ENCODE measurements at places on chromosomes 3 and 15. TPM values are rescaled to one million over a fixed set of nuclear protein-coding genes. Genes with fewer than 3 reads are reported as not detected.

- DNase-seq: no peak
- peak overlapping the region; percentile 78 for H3K27ac ChIP-seq
- H3K4me1 ChIP-seq: peaks cover 9% of the 10 kb centered on the region
- H3K27me3 ChIP-seq: no peaks in the 10 kb centered on the region
Measured at GRCh38 chr15:70794596-70795310, 31.4 kb upstream of the UACA start.

Gene FSTL1
- total RNA-seq: 75.3 TPM

GRCh38 chr15:28998511-28998910 lies 112.7 kb downstream of the APBA2 start:
- H3K27ac ChIP-seq: no peak overlapping the region
- H3K4me1 ChIP-seq: no peaks in the 10 kb centered on the region
- H3K4me3 ChIP-seq: no peak overlapping the region
- DNase-seq: no peak
- H3K27me3 ChIP-seq: no peaks in the 10 kb centered on the region
- H3K36me3 ChIP-seq: no peaks in the 10 kb centered on the region

- H3K27ac ChIP-seq: peak overlapping the region; percentile 88
- peaks cover 60% of the 10 kb centered on the region for H3K4me1 ChIP-seq
- no peaks in the 10 kb centered on the region for H3K27me3 ChIP-seq
- H3K36me3 ChIP-seq: no peaks in the 10 kb centered on the region
Measured at GRCh38 chr15:58440922-58441321, 9.1 kb downstream of the LIPC start.

Gene CHSY1
- 31.3 TPM for total RNA-seq

DNA sequence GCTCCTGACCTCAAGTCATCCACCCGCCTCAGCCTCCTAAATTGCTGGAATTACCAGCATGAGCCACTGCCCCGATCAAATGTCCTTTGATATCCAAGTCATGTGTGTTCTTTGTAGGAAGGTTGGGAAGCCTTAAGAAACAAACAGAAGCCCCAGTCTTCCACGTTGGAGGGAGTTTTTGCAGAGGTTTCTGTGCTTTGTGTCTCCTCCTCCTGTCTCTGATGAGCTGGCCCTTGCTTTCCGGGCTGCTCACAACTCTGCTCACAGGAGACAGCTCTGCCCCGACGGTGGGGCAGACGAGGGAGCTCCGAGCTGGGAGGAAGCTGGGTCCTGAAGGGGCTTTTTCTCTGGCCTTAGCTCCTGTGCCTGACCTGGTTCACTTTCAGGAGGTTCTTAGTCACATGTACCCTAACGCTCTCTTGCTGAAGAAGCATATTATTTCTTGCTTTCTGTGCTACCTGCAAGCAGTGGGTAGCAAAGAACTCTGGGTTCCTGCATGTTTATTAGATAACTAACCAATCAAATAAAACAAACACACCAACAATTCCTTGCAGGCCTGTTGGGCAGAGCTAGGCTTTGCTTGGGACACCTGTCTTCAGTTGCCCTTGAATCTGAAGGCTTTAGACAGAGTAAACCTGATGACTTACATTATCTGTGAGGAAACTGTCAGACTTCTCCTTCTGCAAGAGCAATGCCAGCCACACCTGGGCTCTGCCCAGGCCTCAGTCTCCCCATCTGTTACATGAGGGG lies 52.6 kb upstream of the SMAD6 start:
- H3K27ac ChIP-seq: no peak overlapping the region
- H3K27me3 ChIP-seq: no peaks in the 10 kb centered on the region
- H3K4me1 ChIP-seq: peaks cover 26% of the 10 kb centered on the region

GRCh38 chr3:100128565-100128964 lies 14.3 kb upstream of the FILIP1L start:
- no peak overlapping the region for H3K4me3 ChIP-seq
- H3K27me3 ChIP-seq: no peaks in the 10 kb centered on the region
- H3K4me1 ChIP-seq: no peaks in the 10 kb centered on the region
- H3K27ac ChIP-seq: no peak overlapping the region

Gene PLSCR4
- 37.3 TPM for total RNA-seq

- no peak overlapping the region for H3K4me3 ChIP-seq
- no peaks in the 10 kb centered on the region for H3K36me3 ChIP-seq
- no peaks in the 10 kb centered on the region for H3K27me3 ChIP-seq
- H3K4me1 ChIP-seq: no peaks in the 10 kb centered on the region
- no peak overlapping the region for H3K27ac ChIP-seq
Measured at GRCh38 chr3:83461411-83461810, 1497.4 kb upstream of the CADM2 start.

- no peak overlapping the region for H3K4me3 ChIP-seq
- no peaks in the 10 kb centered on the region for H3K36me3 ChIP-seq
- H3K27ac ChIP-seq: peak overlapping the region; percentile 53
Measured at GRCh38 chr3:120153294-120153693, 59.0 kb upstream of the GSK3B start.

Gene P4HTM
- 30.3 TPM for total RNA-seq

Gene MESP1
- 1.9 TPM for total RNA-seq

Gene FOXB1
- not detected for total RNA-seq

GRCh38 chr3:153289334-153289808 lies 127.3 kb downstream of the RAP2B start:
- H3K36me3 ChIP-seq: no peaks in the 10 kb centered on the region
- no peak overlapping the region for H3K4me3 ChIP-seq
- peaks cover 46% of the 10 kb centered on the region for H3K4me1 ChIP-seq

DNA sequence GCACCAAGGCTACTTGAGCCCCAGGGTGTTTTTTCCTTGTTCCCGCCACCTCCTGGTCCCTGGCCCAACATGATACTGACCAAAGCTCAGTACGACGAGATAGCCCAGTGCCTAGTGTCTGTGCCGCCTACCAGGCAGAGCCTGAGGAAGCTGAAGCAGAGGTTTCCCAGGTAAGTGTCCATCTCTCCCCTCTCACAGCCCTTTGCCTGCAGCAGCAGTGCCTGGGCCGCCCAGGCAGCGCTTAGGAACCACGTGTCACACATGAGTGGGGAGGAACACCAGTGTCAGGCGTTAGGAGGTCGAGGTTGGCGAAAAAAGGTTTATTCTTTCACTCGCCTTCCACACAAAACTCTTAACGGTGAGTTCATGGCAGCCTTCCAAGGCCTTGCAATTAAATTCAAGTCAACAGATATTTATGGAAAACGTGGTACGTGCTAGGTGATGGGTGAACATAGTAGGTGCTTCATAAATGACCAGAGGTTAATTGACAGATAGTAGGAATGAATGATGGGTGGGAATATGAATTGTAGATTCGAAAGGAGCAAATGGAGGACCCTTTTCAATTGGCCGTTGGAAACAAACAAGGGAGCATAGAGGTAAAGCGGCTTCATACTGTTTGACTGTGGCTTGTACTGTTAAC lies 486 bp downstream of the CDIN1 start:
- H3K4me1 ChIP-seq: peaks cover 14% of the 10 kb centered on the region
- H3K4me3 ChIP-seq: peak overlapping the region; percentile 77
- DNase-seq: no peak
- H3K36me3 ChIP-seq: no peaks in the 10 kb centered on the region
- peak overlapping the region; percentile 80 for H3K27ac ChIP-seq
- H3K27me3 ChIP-seq: no peaks in the 10 kb centered on the region

Gene CCDC54
- total RNA-seq: not detected

Gene ERICH6
- not detected for total RNA-seq

Data from suprapubic skin (tissue), 4 donors.